ENCODE measurements at places on chromosomes 2 and 18.

- no peak for DNase-seq
Observed at GRCh38 chr2:19029655-19030054, 328.8 kb downstream of the OSR1 start.

- DNase-seq, result no peak
Observed at GRCh38 chr2:43559391-43560230, 36.2 kb downstream of the THADA start.

DNA sequence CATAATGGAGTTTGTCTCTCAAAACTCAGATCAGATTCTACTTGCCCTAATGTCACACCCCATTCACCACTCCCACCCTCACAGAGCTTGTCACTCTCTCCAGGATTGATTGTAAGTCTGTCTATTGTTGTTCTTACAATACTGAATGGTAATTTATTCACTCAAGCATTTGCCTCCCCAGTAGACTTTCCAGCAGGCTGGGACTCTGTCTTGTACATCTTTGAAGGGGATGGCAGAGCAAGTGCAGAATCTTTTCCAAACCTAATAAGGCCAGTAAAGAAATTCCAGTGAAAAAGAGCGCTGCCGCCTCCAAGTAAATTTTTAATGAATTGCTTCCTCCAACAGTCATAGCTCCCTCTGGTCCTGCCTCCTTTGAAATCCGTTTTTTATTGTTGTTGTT, 56.9 kb downstream of the RBM43 start:
- no peak for DNase-seq

GRCh38 chr2:202317080-202317857, 51.7 kb downstream of the NOP58 start:
- no peak for DNase-seq

GRCh38 chr2:61543062-61543461, 4.9 kb upstream of the XPO1 start:
- DNase-seq, result no peak

- no peak for DNase-seq
Observed at GRCh38 chr18:9823805-9824473, 61.8 kb upstream of the TXNDC2 start.

- DNase-seq, result no peak
Observed at GRCh38 chr2:36780231-36780839, 83.8 kb downstream of the VIT start.

- no peak for DNase-seq
Observed at GRCh38 chr18:26405190-26405801, 143.1 kb downstream of the KCTD1 start.

GRCh38 chr2:45622336-45623075, 11.4 kb upstream of the SRBD1 start:
- no peak for DNase-seq

DNA sequence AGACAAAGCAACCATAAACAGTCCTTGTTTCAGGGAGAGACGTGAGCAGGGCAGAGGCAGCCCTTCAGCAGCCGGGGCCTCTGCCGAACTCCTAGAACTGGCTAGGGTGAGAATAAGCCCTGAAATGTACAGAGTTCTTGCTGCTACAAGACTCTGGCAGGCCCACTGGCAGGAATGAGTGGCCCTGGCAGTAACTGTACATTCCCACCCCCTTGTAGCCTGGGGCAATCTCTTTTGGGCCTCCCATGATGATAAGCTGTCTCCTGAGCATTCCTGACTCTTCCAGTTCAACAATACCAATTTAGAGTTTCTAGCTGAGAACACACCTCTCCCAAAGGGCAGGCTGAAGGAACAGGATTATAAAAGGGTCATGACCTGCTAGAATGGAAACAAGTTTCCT, 54.3 kb downstream of the HAUS1 start:
- DNase-seq, result no peak

DNA sequence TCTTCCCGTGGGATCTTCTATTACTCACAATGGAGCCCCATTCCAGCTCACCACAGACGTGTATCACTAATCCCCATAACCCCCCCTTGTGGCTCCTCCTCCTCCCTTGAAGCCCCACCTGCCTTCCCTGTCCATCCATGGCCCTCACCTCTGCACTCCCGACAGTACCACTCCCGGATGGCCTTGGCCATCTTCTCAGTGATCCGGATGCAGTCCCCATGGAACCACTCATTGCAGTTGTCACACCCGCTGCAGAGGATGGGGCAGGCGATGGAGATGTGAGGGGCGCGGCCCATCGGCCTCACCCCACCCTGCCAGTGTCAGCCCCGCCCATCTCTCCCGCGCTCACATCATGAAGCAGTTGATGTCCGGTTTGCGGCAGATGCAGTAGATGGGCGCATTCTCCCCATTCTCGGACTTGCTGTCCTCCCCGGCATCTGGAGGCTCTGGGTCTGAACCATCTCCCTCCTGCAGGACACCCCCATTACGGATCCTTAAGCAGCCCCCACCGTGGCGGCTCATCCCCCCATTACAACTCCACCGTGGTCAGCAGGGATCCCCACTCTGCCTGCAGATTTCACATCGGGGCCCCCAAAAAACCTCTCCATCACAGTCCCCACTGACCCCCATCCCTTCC, 983 bp downstream of the CXXC1 start:
- no peak for DNase-seq

- DNase-seq, result no peak
Observed at GRCh38 chr2:20513946-20514345, 67.1 kb downstream of the RHOB start.

- DNase-seq, result no peak
Observed at GRCh38 chr2:199596549-199596948, 138.8 kb upstream of the SATB2 start.
